ENCODE measurements at places on chromosomes 7 and 10.

DNA sequence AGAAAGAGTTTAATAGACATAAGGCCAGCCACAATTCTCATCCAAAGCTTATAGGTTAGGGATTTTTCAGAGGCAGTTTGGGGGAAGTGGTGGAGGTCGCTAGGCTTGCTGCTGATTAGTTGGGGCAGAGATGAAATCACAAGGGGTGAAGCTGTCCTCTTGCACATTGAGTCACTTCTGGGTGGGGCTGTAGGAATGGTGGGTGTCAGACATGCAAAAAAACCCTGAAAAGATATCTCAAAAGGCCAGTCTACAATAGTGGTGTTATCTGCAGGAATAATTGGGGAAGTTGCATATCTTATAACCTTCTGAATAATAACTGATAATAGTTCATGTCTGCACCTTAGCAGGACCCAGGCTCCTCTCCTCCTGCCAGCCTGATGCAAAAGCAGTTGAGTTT lies 2.1 kb downstream of the FAM24B start:
- DNase-seq = no peak

DNA sequence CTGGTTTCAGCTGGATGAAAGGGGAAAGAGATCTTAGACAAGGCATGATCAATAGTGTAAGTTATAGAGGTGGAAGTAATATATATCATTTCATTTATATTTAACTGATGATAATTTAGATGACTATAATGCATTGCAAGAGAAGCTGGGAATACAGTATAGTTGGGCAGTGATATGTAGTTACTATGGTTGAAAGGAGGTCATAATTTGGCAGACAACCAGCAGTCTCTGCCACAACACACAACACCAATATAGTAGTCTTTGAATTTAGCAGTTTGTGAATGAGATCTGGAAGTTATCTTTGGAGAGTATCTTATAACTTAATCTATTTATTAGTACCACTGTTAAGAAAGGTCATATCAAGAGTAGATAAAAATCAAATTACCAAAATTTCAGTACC lies 39.9 kb downstream of the TAX1BP1 start:
- no peak for DNase-seq

- DNase-seq = no peak
Observed at GRCh38 chr7:16223963-16224707, 197.2 kb downstream of the CRPPA start.

- no peak for DNase-seq
Observed at GRCh38 chr7:140261522-140261921, 84.7 kb upstream of the KDM7A start.

- no peak for DNase-seq
Observed at GRCh38 chr7:30057741-30058140, 29.5 kb downstream of the PLEKHA8 start.

Measured in right forelimb (tissue), 1 donor.